Hypothalamus (tissue), 51 donors: ENCODE measurements at places on chromosomes 3 and 15.
A peak's percentile ranks its signal among the peaks of the same experiment; 100 is the strongest.

- no peak for DNase-seq
Observed at GRCh38 chr3:187044206-187044605, 95.1 kb downstream of the RPL39L start.

- no peak for DNase-seq
Observed at GRCh38 chr15:93042691-93043378, 46.2 kb downstream of the RGMA start.

DNA sequence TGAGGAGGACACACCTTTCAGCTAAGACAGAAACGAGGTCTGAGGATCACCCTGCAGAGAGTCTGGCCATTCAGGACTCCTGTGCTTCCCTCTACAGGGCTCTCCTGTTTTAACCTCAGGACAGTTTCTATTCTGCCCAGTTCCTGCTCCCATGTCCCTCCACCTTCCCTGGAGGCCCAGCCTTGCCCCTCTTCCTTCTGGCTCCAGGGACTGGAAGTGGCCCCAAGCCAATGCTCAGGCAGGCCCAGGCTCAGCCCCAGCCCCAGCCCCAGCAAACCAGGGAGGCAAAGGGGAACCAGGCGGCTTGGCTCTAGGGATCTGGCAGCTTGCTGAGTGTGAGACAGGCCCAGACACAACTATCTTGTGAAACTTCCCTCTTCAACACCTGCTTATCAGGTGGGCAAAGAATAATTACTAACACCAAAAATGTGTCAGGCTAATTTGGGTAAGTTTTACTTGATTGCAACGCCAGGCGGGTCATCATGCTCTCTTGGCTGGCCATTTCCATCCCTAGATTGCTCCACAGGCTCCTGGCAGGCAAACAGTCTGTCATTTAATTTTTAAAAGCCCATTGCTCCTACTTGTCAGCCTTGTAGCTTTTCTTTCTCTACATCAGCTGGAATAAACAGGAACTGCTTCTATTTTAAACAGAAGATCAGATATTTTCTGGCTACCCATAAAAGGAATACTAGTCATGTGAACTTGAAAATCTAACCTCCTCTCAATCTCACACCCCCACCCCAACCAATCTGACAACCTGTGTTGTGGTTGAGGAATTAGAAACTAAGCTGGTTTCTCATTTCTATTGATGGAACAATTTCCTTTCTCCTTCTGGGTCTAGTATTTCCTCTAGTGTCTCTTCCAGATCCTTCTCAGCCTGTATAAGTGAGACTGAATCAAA is 33.5 kb downstream of the UPK1B start:
- DNase-seq = no peak

DNA sequence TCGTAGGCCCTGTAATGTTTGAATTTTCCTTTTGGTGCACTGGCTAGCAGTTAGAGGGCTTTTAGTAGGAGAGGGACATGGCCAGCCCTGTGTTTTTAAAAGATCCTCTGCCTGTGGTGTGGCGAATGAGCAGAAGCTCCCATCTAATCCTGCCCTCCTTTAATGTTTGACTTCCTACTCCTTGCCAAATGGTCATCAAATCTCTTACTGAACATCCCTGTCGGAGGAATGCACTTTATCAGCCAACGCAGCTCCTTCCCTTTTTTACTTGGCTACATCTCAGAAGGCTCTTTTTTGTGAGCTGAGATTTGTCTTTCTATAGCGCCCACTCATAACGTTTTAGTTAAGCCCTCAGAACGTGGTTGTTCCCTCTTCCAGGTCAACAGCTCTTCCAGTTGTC is 44.8 kb downstream of the MAP2K5 start:
- no peak for DNase-seq

GRCh38 chr15:65248511-65249255 is 37.4 kb upstream of the CILP start:
- no peak for DNase-seq

GRCh38 chr3:135966271-135966961 is 888 bp downstream of the PPP2R3A start:
- DNase-seq = peak; percentile 24

DNA sequence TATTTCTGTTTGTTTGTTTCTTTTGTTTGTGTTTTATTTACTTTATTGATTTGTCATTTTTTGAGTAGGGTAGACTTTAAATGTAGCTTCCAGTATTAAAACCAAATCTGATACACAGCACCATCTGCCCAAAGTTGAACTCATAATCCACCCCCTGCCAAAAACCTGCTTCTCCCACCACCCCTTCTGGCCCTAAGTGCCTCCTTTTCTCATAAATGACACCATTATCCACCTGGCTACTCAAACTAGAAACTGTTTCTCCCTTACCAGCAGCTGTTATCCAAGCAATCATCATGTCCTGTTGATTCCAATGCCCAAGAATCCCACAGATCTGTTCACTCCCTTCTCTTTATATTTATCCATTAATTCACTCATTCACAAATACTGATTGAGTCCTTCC is 21.8 kb upstream of the PTX3 start:
- DNase-seq = no peak

- DNase-seq = no peak
Observed at GRCh38 chr15:79474252-79474651, 42.1 kb downstream of the MINAR1 start.

GRCh38 chr3:66593978-66594377 is 93.2 kb upstream of the LRIG1 start:
- DNase-seq = no peak

DNA sequence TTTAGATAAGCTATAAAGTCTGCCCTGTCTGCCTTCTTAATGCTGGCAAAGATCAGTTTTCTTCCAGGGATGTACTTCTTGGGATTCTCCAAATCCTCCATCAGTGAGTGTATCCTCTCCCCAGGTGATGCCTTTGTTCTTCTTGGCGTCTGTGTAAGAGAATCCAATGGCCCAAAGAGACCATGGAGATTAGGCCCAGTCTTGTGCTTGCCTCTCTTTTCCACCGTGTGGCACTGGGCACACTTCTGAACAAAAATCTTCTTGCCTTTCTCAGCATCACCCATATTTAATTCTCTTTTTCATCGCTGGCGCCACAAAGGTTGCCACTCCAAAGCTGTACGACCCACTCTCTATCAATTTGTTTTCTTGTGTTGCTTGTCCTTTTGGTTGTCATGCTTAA is 32.2 kb upstream of the TAMM41 start:
- DNase-seq = no peak

- no peak for DNase-seq
Observed at GRCh38 chr3:149247929-149248691, 26.5 kb upstream of the CP start.

- DNase-seq = no peak
Observed at GRCh38 chr15:70200511-70201424, 103.1 kb upstream of the TLE3 start.

GRCh38 chr15:85137489-85138168 is 156.0 kb downstream of the PDE8A start:
- DNase-seq = no peak

DNA sequence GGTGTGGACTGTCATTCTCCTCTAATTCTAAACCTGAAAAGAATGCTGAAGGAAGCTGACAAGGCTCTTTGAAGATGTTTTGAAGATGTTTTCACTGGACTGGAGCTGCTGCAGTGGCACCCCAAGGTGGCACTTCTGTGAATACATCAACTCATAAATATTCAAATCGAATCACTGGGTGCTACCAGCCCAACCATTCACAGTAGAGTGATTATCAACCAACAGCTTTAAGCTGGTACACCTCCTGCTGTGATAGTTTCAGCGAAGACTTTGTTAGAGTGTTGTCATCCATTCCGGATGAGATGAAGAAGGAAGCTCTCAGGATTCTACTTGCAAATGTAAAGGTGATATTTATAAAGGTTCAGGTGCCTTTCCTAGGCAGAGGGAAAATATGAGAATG is 106.6 kb downstream of the LSAMP start:
- DNase-seq = no peak

GRCh38 chr3:156761713-156762451 is 64.3 kb upstream of the LEKR1 start:
- DNase-seq = no peak

- peak; percentile 12 for DNase-seq
Observed at GRCh38 chr3:39812537-39812936, 3.1 kb downstream of the MYRIP start.

GRCh38 chr3:8540456-8540855 is 38.8 kb downstream of the LMCD1 start:
- DNase-seq = no peak

GRCh38 chr3:48685603-48686511 is at the start of gene NCKIPSD:
NCKIPSD (minus strand) TSS chr3:48685915; CDS start chr3:48685807, 108 bp downstream.
- DNase-seq = peak; percentile 84

DNA sequence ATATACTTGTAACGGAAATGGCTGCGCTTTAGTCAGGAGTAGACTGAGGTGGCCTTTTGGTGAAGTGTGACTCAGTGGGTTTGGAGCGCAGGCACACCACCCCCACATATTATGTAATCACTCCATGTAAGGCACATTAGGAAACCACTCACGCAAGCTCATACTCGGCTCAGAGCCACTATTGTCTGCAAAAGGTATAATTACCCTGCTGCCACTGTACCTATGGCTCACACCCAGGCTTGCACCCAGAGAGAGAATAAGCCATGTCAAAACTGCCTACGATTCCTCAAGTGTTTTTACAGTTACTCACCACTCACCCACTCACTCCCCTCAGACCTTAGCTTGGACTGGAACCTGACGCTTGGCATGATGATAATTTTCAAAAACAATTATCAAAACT is 611.9 kb upstream of the CCDC54 start:
- DNase-seq = no peak

DNA sequence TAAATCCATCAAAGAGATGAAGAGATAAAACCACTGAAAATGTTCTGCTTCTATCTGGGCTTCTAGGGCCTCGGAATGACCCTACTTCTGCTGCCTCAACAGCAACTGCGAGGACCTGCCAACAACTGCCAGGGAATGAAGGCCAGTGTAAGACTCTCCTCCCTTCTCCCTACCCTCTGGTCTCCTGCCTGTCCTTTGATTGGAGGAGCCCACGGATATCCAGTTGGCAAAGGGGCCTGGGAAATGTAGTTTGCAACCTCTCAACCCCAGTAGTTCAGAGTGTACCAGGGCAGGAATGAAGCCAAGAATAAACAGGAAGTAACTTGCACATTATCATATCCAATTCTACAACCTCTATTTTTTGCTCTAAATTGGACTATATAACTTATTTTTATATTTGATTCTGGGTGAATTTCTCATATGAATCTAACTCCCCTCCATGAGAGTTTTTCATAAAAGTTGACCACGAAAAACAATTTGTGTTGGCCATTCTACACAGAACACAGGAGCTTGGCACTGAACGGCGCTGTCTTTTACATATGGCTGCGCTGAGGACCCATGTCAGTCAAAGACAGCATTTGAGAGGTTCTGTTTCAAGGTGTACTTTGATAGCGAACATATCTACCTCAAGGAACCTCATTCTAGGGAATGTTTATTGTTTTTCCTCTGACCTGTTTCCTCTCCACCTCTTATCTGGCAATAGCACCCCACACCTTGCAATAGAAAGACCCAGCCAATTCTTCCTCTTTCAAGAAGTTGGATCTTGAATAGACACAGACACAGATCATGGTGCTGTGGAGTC is 91.1 kb upstream of the RNF7 start:
- DNase-seq = no peak

DNA sequence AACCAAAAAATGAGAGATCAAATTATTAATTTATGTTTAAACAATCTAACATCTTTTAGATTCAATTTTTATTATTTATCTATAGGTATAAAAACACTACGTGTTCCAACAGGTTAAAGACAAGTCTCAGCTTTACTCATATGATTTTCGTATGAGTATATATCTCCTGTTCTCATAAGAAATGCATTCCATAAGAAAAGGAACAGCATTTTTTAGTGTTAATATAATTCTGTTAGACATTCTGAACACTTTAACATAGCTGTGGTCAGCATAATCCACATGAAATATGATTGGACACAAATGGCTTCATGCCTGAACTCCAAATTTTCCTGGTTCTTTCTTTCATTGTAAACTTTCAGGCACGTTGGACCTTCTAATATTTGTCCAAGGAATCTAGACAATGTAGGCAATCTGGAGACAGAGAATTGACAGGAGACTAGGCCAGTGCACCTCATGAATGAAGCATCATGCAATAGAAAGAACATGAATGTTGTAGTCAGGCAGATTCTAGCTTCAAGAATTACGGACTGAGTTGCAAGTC is 1122.0 kb upstream of the ALCAM start:
- no peak for DNase-seq

DNA sequence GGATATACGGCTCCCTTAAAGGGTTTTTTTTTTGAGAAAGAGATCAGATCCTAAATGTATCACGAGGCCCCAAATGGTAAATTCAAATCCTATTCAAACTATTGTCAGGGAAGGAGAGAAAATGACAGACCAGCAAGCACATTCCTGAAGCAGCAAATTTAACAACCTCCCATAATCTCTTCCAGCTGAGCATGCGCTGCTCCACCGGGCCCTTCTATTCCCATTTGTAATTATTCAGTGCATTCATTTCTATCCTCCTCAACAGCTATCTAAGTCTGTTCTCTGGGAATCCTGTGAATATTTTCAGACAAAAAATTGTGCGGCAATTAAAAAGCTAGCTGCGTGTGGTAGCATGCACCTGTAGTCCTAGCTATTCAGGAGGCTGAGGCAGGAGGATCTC is 43.2 kb downstream of the MAGI1 start:
- no peak for DNase-seq

GRCh38 chr3:66748175-66748876 is 247.5 kb upstream of the LRIG1 start:
- no peak for DNase-seq

DNA sequence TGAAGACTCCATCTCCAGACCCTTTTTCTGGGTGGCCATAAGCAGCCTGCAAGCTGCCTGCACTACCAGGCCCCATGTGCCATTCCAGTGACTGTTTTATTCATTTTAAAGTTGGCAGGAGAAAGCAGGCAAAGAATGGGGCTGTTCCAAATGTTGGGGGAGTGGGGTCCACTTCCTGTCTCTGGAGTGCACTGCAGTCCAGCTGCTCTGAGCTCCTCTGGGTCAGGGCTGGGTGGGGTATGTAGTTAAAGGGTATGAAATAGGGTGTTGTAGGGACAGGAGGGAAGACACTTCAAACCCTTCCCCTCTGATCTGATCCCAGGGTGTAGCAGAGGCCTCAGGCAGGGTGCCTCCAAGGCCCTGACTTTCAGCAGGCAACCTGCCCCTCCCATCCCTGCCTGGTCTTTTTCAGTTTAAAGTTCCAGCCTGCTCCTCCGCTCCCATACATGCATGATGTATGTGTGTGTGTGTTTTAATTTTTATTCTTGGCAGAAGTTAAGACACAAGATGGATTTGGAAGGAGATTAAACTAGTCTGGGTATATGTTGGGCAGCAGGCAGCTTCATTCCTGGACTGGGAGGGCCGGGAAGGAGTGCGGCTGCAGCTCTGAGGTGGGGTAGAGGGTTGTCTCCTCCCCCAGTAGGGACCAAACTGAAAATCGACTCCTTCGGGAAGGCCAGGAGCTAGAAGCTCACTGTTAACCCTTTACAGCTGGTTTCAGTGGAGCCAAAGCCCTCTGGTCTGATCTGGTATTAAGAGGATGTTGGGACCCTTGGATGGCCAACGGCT is 17.3 kb downstream of the BOC start:
- DNase-seq = no peak

DNA sequence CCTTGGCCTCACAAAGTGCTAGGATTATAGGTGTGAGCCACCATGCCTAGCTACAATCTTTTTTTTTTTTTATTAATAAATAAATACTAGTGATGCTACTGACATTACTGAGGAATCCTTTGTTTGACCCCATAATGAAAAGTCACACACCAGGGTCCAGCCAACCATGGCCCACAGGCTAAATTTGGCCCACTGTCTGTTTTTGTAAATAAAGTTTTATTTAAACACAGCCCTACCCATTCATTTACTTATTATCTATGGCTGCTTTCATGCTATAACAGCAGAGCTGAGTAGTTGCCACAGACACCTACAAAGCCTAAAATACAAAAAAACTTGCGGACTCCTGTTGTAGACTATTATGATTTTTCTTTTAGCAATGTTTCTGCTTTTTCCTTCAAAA is 7.4 kb downstream of the INTS14 start:
- no peak for DNase-seq
